Stimulated activated CD8-positive, alpha-beta memory T cell treated with anti-CD3 and anti-CD28 coated beads, Interleukin-7, amount 100 ng/mL, for 1 hour (primary cell): ENCODE measurements at places on chromosomes 4 and X.

GRCh38 chr4:13558881-13559280 lies 14.6 kb upstream of the NKX3-2 start:
- no peak for DNase-seq

GRCh38 chr4:154560419-154560801 lies 2.4 kb upstream of the FGB start:
- no peak for DNase-seq

DNA sequence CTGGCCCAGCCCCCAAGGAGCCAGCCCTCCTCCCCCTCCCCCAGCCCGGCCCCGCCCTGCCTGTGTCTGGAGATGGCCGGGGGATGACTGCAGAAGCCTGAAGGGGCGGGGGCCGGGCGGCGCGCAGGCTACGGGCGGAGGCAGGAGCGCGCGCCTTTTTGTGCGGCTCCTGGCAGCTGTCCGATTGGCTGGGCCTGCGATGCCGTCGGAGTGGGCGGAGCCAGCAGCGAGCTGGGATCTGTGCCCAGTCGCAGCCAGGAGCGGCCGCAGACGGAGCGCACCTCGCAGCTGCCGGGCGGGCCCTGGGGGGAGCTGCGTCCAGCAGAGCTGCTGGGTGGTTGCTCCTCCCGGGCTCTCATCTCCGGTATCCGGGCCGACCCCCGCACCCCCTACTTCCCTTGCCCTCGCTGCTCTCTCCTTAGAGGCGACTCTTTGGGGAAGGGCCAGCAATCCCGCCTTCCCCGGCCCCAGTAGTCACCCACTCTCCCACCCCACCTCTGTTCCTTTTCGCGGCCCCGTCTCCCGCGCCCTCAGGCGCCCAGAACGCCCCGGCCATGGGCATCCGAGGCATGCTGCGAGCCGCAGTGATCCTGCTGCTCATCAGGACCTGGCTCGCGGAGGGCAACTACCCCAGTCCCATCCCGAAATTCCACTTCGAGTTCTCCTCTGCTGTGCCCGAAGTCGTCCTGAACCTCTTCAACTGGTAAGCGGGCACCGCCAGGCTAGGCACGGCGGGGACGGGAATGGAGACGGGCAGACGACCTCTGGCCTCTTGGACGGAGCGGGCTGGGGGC lies at the start of gene GABRQ:
Gene GABRQ (plus strand): TSS at position 247 of the 794 bp plus-strand sequence. CDS start 308 bp downstream, at position 555.
- DNase-seq: no peak

DNA sequence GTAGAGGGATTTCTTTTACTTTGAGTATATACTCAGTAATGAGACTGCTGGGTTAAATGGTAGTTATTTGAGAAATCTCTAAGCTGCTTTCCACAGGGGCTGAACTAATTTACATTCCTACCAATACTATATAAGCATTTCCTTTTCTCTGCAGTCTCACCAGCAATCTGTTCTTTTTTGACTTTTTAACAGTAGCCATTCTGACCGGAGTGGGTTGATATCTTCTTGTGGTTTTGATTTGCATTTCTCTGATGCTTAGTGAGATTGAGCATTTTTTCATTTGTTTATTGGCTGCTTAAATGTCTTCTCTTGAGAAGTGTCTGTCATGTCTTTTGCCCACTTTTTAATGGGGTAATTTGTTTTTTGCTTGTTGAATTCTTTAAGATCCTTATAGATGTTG lies 43.3 kb downstream of the SPCS3 start:
- DNase-seq: no peak

GRCh38 chrX:10246846-10247245 lies 90.1 kb downstream of the CLCN4 start:
- DNase-seq: no peak

DNA sequence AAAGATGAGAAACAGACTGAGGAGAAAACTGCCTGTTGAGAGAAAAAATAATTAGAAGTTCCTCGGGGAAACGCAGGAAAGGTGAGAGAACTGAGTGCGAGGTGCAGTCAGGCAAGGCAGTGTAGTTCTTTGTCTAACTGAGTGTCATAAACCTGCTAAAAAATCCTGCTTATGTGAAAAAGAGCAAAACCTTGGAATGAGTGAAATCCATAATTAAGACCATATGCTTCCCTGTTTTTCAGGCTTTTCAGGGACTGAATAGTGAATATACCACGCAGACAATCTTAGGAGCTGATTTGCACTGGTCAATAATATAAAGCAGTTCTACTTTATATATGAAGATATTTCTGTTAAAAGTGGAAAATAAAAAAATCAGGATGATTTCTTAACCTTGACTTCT lies 104.9 kb downstream of the RASGEF1B start:
- no peak for DNase-seq

GRCh38 chr4:102322736-102323135 lies 22.5 kb downstream of the SLC39A8 start:
- DNase-seq: no peak

GRCh38 chr4:6177587-6178197 lies 22.7 kb downstream of the JAKMIP1 start:
- no peak for DNase-seq

- DNase-seq: no peak
Measured at GRCh38 chrX:111914398-111915090, 38.6 kb downstream of the TRPC5OS start.

- no peak for DNase-seq
Measured at GRCh38 chr4:54961357-54961975, 163.9 kb downstream of the KDR start.

- DNase-seq: no peak
Measured at GRCh38 chr4:51862781-51863180, 19.8 kb downstream of the DCUN1D4 start.

DNA sequence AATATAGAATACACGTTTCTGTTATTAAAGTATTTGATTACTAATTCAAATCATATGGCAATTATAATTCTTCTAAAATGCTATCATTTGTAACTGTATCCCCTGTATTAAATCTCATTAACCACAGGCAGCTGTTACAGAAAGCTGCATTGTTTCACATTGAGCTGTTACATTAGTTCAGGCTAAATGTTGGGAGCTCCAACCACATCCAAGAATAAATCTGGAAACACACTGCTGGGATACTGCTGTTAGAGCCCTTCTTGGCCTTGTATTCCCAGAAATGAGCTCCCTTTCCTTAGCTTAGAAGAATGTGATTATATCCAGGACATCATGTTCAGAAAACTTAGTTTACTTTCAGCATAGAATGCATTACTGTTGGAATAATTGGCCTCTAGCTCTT lies 48.2 kb downstream of the GUCY1B1 start:
- DNase-seq: no peak

GRCh38 chrX:149825424-149825823 lies 43.7 kb downstream of the MAGEA9 start:
- no peak for DNase-seq

- DNase-seq: no peak
Measured at GRCh38 chr4:68152411-68152810, 22.7 kb upstream of the TMPRSS11F start.

GRCh38 chr4:53101191-53101581 lies 239.1 kb downstream of the RASL11B start:
- DNase-seq: no peak

- DNase-seq: no peak
Measured at GRCh38 chrX:40582811-40583210, 2.0 kb downstream of the ATP6AP2 start.
